ENCODE measurements at places on chromosomes 4 and X.

- no peak for DNase-seq
These were observed 305.4 kb upstream of the F9 start for GRCh38 chrX:139224953-139225665.

- DNase-seq, result no peak
These were observed 136.1 kb upstream of the MAP9 start for GRCh38 chr4:155512817-155513216.

DNA sequence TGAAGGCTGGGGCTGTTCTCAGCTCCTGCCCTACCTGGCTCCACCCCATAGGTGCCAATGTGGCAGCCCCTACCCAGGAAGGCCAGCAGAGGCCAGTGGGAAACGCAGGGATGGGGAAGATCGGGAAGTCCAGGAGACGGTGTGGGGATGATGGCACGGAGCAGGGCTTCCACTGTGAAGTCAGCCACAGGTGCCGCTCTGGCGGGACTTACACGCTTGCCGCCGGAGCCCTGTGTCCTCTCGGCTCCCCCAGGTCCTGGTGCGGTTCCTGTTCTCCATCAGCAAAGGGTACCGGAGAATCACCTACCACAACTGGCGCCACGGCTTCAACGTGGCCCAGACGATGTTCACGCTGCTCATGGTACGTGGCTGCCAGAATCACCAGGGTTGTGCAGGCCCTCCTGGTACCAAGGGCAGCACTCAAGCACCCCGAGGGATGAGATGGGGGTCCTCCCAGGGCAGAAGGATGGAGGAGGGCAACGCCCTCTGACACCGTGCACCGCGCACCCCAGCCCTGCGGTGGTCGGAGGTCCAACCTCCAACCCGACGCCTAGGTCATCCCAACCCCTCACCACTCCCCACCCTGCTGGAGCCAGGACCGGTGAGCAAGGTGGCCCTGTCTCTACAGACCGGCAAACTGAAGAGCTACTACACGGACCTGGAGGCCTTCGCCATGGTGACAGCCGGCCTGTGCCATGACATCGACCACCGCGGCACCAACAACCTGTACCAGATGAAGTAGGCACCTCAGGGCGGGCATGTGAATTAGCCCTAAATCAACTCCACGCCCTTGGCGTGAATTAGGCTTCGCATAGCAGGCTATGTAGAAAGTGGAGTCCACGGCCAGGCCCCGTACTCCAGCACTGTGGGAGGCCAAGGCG, 12.0 kb downstream of the ATP5ME start:
- no peak for DNase-seq

- no peak for DNase-seq
These were observed 73.2 kb downstream of the RASL11B start for GRCh38 chr4:52935317-52935716.

GRCh38 chr4:6474053-6474568, 1.7 kb upstream of the PPP2R2C start:
- no peak for DNase-seq

GRCh38 chrX:108216919-108217571, 125.5 kb downstream of the ATG4A start:
- DNase-seq, result no peak

DNA sequence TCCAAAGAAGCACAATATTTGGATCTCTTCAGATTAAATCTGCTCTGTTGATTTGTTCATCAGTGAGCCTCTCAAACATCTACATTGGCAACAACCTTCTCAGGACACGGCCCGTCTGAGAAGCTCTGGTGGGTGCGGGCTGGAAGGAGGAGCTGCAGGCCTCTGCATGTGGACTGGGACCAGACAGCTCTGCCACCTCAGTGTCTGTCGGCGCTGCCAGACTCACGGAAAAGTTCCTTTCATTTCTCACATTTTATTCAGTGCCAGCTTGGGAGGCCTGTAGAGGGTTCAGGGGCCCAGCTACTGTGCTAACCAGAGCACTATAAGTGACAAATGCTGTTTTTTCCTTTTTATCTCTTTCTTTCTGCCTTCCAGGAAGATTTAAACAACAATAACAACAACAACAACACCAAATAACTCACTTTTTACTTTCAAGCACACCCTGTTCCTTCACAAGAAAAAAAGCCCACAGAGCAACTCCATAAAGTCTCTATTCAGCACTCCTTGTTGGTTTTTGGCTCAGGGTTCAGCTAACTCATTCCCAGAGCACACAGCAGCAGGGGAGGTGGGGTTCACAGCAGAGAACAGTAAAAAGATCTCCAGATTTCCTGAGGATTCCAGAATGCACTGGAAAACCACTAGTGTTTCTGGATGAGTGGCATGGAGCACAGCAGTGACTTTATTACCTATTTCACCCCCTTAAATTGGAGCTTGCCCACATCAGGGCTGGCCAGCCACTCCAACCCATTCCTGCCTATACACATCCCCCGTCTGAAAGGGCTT, 23.2 kb upstream of the HOPX start:
- DNase-seq, result no peak

- DNase-seq, result no peak
These were observed 1668.1 kb upstream of the AGA start for GRCh38 chr4:179110356-179110755.
